NCI-H1436 (cell line): ENCODE measurements at places on chromosomes 1 and 21.

- DNase-seq: no peak
These were observed 113.0 kb downstream of the GLIS1 start for GRCh38 chr1:53625766-53626520.

DNA sequence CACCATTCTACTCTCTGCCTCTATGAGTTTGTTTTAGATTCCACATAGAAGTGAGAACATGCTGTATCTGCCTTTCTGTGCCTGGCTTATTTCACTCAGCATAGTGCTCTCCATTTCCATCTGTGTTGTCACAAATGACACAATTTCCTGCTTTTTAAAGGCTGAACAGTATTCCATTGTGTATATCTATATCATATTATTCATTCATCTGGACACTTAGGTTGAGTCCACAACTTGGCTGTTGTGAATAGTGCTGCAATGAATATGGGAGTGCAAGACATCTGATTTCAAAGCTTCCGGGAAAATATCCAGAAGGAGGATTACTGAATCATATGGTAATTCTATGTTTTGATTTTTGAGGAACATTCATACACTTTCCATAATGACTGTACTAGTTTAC, 20.1 kb upstream of the DONSON start:
- DNase-seq: no peak

DNA sequence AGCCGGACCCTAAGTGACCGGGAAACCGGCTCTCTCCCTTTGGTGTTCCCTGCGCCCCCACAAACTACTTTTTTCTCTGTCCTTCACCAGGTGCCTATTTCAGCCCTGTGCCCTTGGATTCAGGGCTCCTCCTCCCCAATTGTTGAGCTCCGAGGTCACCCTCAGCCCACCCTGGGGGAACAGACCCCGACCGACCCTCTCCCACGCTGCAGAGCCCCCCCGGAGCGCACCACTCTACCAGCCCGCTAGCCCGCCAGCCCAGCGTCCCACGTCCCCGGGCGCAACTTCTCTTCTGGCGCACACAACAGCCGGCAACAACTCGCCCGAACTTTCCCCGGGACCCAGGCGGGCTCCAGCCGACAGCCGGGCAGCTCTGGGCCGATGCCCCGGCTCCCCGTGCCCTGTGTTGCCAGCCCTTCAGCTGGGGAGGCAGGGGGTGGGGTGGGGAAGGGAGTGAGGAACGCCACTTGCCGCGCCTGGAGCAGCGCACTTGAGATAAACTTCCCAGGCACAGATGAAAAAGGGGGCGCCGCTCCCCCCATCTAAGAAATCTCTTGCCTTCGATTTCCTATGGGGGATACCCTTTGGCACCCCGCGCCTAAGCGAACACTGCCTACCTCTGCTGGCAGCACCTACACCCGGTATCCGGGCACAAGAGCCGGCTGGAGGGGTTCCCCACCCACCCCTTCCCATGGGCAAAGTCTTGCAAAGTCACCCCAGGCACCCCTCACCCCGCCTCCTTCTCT, 997 bp downstream of the CASZ1 start:
- DNase-seq: no peak

- DNase-seq: no peak
These were observed 41.8 kb upstream of the USP25 start for GRCh38 chr21:15688016-15688415.

GRCh38 chr1:223421025-223421424, 27.8 kb downstream of the CCDC185 start:
- DNase-seq: no peak

DNA sequence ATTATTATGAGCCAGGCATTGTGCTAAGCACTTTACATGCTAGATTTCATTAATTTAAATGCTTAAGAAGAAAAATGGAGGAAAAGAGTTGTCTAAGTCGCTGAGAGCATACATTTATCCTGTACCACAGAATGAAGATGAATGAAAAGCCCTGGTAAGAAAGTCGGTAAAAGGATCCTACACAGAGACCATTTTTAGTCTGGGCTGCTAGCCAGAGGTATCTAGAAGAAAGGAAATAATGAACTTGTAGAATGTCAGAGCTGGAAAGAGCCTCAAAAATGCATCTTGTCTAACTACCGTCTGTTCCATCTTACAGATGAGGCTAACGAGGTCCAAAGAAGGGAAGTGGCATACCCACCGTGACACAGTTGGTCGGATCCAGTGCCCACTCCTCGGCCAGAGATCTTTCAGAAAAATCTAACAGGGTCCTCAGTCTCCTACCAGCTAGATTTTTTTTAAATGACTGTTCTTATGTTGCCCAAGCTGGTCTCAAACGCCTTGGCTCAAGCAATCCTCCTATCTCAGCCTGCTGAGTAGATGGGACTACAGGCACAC, 12.2 kb upstream of the TNR start:
- no peak for DNase-seq

DNA sequence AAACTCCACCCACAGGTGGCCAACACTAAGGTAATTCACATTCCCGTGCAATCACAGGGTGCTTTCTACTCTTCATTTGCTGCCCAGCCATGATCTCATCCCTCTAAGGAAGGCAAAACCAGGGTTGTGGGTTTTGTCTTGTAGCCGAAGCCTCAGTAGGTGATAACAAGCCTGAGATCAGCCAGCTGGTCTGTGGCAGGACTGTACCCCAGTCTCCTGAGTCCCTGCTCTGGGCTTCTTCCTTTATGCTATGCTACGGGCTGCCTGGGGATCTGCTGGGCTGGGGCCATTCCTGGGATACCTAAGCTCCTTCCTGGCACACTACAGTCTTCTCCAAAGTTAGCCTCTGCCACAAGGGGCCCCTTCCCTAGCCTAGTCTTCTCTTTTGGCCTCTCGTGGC, 9.8 kb downstream of the PPFIA4 start:
- no peak for DNase-seq

GRCh38 chr1:110190282-110190929, 19.7 kb upstream of the KCNC4 start:
- DNase-seq: peak; percentile 55

- no peak for DNase-seq
These were observed 8.7 kb downstream of the PDXK start for GRCh38 chr21:43727519-43728153.

- DNase-seq: no peak
These were observed 4.1 kb upstream of the TPRG1L start for GRCh38 chr1:3620708-3621107.

GRCh38 chr1:210418863-210419650, 90.4 kb downstream of the HHAT start:
- DNase-seq: no peak

DNA sequence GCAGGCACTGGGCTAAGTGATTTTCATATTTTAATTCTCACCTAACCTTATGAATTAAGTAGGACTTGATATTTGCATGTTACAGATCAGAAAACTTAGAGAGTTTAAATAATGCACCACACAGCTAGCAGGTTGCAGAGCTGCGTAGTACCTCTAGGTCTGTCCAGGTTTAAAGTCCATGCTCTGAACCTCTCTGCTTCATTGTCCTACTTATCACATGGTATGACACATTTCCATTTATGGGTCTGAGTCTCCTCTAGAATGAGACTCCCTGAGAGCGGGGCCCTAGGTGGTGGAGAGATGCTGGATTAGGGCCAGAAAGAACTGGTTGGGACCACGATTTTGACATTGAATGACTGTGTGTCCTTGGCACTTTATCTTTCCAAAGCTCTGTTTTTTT, 102.5 kb upstream of the USP24 start:
- DNase-seq: no peak

GRCh38 chr1:225467193-225468020, 39.6 kb upstream of the LBR start:
- DNase-seq: no peak

DNA sequence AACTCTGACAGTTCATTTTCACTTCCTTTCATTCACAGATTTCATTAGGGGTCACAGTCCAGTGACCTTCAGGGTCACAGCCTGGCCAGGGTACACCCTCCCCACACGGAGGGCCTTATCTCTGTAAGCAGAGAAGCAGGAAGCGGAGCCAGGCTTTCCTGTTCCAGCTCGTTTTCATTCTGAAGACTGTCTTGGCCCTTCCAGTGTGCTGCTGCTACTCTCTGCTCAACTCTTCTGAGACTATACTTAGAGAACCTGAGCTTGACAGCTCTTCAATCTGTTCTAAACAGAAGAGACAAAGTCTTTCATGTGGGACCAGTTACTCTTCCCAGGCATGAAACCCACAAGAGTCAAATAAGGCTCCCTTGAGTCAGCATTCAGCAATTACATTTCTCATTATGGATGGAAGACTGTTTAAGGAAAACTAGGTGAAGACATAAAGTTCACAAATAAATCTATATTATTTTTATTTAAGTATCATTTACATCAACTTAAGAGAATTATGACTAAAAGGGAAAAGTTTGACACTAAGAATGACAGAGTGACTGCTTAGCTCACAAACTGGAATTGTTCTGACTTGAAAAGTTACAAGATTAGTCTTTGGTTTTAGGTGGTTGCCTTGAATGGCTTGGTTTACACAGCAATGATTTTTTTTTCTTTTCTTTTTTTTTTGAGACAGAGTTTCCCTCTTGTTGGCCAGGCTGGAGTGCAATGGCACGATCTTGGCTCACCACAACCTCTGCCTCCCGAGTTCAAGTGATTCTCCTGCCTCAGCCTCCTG, 4.8 kb upstream of the TDRD10 start:
- no peak for DNase-seq

GRCh38 chr1:18265641-18266040, 158.0 kb downstream of the IGSF21 start:
- no peak for DNase-seq
